ENCODE measurements at places on chromosomes 11 and 22.
A peak's percentile ranks its signal among the peaks of the same experiment; 100 is the strongest.

- peak; percentile 98 for DNase-seq
Observed at GRCh38 chr11:61814958-61815789, 1.6 kb downstream of the FADS1 start.

DNA sequence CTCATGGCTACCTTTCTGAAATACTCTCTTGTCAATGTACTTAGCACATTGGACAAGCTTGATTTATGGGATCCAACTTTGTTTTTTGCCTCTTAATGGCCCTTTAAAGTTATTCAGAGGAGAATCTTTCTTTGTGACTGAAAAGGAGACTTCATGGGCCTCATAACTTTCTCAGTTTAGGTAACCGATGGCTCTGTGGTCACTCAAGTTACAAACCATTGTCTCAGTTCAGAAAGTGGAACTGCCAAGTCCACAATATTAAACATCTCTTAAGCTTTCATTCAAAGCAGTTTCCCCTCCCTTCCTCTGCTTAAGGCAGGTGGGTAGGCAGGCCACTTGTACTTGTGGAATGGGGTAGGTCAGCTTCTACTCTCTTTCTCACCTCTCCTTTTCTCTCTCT, 12.3 kb upstream of the ARL14EP start:
- no peak for DNase-seq

DNA sequence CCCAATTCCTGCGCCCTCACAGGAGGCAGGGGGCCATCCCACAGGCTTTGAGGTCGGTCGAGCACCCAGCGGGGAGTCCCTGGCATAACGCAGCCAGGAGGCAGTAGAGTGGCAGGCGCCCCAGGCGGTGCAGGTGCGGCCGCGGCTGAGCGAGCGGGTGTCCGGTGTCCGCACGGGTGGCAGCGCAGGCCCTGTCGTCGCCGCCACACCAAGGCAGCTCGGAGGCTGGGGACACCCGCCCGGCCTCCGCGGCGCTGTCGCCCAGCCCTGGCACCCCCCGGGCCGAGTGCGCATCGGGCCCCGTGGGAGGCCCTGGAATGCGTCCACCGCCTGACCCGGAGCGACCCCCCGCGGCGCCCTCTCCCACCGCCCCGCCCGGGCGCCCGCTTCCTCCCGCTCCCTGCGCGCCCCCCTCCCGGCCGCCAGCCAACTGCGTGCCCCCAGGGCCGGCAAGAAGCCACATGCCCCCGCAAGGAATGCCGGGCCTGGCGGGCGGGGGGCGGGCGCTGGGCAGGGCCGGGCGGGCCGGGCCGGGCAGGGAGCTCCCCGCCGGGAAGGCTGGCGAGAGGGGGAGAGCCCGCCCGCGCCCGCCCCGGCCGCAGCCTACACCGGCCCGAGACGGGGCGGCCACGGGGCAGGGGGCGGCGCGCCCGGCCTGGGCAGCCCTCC, 33.9 kb downstream of the PRDM11 start:
- DNase-seq, result peak; percentile 93

- DNase-seq, result no peak
Observed at GRCh38 chr11:540583-541432, 3.5 kb downstream of the LRRC56 start.

- no peak for DNase-seq
Observed at GRCh38 chr11:28887681-28888080, 779.5 kb downstream of the METTL15 start.

DNA sequence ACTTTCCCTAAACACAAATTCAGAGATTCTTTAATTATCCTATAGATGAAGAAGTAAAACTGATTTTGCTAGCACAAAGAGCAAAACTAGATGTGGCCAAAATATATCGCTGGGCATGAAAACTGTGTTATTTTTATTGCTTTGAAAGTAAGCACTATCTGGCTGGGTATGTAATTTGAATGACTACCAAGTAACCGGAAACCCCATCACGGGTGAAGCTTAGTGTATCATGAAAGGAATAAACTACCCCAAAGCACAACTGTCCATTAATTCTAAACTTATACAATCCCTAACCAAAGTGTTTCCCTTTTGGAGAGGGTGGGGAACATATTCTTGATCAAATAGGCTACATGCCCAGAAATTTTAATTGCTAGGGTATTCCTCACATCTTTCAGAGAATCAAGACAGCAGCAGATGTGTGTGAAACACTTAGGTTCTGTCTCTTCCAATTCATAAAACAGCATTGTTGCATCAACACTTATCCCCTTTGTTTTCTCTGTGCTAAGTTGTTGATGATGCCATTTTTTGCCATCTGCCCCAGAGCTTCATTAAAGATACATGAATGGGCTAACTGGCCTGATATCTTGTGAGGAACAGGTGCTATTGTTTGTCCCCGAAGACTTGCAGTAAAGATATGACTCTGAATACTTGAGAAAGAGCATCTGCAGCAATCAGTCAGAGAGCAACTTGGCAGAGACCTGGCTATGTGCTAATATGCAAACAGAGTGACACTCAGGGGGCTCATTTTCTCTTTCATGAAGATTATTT, 238.2 kb downstream of the SOX6 start:
- DNase-seq, result no peak

DNA sequence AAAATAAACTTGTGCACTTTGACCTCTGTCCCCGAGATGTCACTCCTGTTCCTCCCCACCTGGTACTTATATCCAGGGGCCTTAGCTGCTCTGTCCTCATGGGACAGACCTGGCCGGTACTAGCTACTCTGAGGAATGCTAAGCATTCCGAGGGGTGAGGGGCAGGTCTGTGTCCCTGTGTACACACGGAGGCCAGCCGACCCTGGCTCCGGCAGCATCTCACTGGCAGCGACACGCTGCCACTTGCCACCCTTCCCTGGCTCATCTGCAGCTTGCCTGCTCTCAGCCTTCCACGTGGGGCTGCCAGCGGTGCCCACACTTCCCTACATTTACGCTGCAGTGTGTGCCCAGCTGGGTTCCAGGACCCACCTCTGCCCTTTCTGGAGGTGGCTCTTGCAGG, 21.6 kb upstream of the TEF start:
- DNase-seq, result no peak

GRCh38 chr22:50189184-50189848, 3.6 kb downstream of the TRABD start:
- DNase-seq, result no peak

- DNase-seq, result no peak
Observed at GRCh38 chr11:87013912-87014825, 23.6 kb upstream of the TMEM135 start.

DNA sequence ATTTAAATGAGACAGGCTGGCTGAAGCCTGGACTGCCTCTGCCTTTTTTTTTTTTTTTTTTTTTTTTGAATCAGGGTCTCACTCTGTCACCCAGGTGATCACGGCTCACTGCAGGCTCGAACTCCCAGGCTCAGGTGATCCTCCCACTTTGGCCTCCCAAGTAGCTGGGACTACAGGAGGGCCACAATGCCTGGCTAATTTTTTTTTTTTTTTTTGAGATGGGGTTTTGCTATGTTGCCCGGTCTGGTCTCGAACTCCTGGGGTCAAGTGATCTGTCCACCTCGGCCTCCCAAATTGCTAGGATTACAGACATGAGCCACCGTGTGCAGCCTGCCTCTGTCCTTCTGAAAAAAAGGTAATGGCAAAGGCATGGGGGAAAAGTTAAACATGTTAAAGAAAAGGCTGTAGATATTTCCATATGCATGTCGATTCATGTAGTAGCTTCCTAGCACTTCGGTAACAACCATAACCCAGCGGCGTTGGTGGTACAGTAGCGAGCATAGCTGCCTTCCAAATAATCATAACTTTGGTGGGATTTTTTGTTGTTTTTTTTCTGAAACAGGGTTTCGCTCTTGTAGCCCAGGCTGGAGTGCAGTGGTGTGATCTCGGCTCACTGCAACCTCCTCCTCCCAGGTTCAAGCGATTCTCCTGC, 48.8 kb downstream of the MCHR1 start:
- no peak for DNase-seq

- DNase-seq, result no peak
Observed at GRCh38 chr11:69156673-69157155, 979 bp downstream of the SMIM38 start.

DNA sequence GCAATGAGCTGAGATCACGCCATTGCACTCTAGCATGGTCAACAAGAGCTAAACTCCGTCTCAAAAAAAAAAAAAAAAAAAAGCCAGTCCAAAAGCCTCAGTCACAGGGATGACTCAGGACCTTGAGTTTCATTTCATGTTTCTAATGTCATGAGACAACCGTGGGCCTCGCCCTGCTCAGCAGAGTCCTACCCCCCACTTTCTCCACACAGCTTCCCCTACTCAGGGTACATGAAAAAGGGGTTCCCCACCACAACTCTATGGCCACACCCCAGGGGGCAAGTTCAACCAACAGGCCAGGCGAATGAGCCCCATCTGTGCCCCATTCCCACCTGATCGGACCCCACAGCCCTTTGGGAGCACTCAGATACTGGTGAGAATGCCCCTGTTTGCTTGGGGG, 24.3 kb upstream of the ADA2 start:
- DNase-seq, result no peak

DNA sequence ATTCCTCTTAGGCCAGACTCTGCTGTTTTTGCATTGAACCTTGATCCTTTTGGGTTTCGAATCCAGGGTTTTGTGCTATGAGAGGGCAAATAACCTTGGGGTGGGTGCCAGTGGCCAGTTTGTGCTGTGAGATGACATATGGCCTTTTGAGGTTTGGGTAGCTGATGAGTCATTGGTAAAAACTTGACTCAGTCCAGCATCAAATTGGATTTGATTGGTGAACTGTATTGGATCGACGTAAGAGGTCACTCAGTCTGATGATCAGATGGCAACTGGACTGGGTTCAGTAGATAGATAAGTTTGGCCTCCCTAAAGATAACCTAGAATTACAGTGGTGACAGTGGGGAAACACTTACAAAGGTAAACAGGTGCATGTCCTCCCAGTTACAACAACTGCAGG, 41.0 kb upstream of the XKR3 start:
- no peak for DNase-seq

DNA sequence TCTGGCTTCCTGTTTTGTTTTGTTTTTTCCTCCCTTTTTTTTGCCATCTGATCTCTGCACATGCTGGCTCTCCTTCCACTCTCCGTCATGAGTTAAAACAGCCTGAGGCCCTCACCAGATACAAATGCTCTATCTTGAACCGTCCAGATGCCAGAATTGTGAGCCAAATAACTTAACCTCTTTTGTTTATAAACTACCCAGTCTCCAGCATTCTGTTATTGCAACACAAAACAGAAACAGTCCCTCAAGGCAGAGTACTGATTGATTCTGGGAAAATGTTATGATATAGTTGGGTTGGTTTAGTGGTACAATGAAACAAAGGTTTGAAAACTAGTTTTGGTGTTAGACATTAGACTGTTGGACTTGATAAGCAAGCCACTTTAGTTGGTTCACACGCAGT, 1390.0 kb upstream of the RAG2 start:
- DNase-seq, result no peak

DNA sequence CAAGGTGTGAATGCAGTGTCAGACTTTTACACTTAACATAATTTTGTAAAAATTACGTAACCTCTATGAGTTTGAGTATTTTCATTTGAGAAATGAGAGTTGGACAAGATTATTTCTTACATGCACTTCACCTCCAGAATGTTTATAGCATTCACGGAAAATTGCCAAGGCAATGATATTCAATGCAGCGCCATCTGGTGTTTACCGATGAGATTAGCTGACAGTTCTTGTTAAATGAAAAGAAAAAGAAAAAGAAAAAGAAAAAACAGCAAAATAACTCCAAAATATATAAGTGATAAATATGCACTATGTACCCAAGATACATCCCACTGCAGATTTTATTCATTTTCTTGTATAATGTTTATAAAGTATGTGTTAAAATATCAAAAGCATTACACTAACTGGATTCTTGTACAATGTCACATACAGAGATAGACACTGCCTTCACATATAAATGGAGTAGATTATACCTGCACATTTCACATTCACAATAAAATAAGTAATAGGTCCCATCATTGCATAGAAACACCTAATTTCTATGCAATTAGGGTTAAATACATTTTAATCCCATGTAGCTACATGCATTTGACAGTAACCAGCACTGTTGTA, 976.3 kb upstream of the FAT3 start:
- no peak for DNase-seq

GRCh38 chr11:2577991-2578928, 121.5 kb downstream of the KCNQ1OT1 start:
- DNase-seq, result no peak

DNA sequence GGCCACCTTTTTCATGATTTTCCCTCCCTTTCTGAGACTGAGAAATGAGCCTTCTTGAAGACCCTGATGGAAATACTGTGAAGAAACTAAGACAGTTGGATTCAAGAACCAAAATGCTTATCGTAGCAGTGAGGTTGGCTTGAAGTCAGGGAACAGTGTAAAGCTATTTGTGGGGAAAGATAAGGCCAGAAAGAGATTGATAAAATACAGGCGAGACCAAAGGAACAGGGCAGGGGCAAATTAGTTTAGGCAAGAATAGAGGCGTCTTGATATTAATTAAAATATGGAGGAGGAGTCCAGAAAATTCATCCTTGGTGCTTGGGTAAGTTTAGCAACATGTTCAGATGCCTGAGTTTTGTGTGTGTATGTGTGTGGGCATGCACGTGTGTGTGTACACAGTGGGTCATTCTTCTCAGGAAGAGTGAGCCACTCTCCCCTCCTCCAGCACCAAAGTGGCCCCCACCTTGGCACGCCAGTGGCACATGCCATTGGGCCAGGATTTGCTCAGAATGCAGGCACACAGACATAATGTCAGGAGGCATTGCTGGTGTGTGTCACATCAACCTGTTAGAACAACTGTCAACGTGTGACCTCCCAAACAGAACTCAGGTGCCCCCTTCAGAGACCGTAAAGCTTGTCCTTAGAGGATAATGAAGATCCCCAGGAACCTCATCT, 3.9 kb upstream of the EHF start:
- no peak for DNase-seq

- peak; percentile 95 for DNase-seq
Observed at GRCh38 chr11:1827095-1827813, 7.5 kb upstream of the SYT8 start.

DNA sequence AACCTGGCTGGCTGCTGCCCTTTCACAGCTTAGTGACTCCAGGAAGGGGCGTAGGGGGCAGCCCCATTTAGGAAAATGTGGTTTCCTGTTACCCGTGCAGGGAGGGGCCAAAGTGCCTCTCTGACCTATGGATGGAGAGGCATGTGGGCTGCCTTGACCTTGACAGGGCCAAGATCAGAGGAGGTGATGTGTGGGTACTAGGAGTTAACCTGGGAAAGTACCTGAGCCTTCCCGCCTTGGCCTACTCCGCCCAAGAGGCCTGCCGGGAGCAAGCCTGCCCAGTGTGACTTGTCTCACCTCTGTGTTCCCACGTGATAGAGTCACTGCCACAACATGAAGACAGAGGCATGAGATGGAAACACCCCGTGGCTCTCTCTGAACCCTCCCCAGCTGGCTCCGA, 33.4 kb downstream of the GRAMD4 start:
- DNase-seq, result no peak
